Umbilical cord (tissue), 2 donors: ENCODE measurements at places on chromosomes 3 and 15.

DNA sequence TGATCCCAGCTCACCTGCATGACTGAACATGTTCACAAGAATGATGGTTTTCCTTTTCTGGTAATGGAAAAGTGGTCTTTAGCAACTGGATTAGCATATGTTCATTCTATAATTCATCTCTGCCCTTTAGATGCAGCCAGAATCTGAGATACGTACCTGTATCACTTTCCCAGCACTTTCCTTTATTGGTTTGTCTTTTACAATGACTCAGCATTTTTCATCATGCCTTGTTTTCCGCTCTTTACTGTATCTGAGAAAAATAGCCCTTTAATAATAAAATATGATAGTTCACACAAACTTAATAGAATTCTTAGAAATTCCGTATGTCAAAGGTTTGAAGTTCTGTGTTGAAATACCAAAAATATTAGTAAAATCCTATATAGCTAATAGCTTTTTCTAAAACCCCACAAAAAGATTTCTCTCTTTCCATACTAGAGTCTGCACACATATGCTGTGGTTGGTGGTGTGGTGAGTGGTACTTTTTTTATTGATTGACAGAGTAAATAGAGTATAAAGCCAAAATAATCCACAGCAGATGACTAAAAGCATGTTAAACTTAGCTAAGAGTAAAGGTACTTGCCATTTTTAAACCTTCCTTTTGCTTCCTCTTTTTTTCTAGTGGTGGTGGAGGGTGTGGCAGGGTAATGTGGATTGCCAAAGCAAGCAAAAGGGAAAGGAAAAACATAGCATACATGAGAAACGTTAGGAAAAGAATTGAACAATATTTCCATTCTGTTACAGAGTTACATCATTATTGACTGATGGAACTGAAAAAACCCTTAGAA is 328.9 kb upstream of the RBMS3 start:
- DNase-seq: no peak

- no peak for DNase-seq
Measured at GRCh38 chr3:30241721-30242120, 364.7 kb upstream of the TGFBR2 start.

DNA sequence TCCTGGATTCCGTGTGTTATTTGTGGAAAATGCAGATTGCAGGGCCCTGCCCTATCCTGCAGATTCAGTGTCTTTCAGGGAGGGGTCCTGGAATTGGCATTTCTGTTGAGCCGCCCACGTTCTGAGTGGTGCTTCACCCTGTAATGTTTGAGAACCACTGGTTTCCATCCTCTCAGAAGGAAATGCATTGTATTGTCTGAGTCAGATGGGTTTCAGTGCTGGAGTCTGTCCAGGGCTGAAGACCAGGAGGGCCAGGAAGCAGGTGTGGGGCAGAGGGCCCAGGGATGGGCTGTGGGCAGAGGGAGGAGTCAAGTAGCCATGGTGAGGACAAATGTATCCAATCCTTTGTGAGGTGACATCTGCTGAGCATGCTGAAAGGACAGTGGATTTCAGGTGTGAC is 123.8 kb downstream of the SV2B start:
- DNase-seq: no peak

DNA sequence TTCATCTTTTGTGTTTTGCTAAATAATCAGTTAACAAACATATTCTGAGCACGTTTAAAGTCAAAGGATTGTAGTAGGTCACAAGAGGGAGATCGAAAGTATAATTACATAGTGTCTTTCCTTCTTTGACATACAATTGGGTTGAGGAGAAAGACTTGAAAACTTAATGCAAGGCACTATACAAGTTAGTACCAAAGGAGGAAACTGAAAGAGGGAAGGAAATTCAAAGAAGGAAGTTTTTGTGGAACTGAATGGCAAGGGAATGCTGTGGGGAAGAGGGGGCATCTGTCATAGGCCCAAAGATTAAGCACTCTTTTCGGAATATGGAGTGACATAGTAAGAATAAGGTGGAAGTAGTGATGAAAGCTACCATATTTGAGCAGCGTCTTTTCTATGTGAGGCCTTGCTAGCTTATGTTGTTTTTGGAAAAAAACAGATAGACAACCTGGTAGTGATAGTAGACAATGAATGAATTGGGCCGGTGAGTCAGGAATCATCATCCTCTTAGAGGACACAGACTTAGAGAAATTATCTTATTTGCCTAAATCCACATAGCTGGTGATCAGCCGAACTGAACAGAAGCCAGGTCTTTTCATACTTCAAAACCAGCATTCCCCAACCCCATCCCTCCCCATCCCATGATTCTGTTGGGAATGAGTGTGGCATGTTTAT is 10.2 kb downstream of the MBNL1 start:
- DNase-seq: no peak

GRCh38 chr3:38117748-38118420 is 19.0 kb downstream of the ACAA1 start:
- DNase-seq: peak; percentile 33

GRCh38 chr3:41450416-41451231 is 251.3 kb downstream of the CTNNB1 start:
- DNase-seq: no peak

GRCh38 chr3:66393333-66394005 is 107.4 kb downstream of the LRIG1 start:
- DNase-seq: peak; percentile 41

- no peak for DNase-seq
Measured at GRCh38 chr3:46724424-46724823, 6.8 kb upstream of the PRSS50 start.

- no peak for DNase-seq
Measured at GRCh38 chr15:71295603-71296314, 180.5 kb downstream of the THSD4 start.

GRCh38 chr15:98005659-98006058 is 45.2 kb downstream of the ARRDC4 start:
- DNase-seq: no peak

GRCh38 chr15:69539345-69539744 is 86.7 kb downstream of the RPLP1 start:
- DNase-seq: no peak
